ENCODE measurements at places on chromosomes 3 and 15. TPM values are rescaled to one million over a fixed set of nuclear protein-coding genes. Genes with fewer than 3 reads are reported as not detected.

IL17RC gene
- 11.4 TPM for total RNA-seq

GRCh38 chr3:139564294-139564861 lies 24.8 kb upstream of the RBP1 start:
- H3K27ac ChIP-seq = no peak overlapping the region
- DNase-seq = no peak
- no peaks in the 10 kb centered on the region for H3K36me3 ChIP-seq
- no peaks in the 10 kb centered on the region for H3K4me1 ChIP-seq
- no peak overlapping the region for H3K4me3 ChIP-seq
- H3K27me3 ChIP-seq = no peaks in the 10 kb centered on the region

GRCh38 chr15:39455471-39455991 lies 125.3 kb upstream of the THBS1 start:
- 0 out of 3 replicates have a peak overlapping the region, but pooled peaks have one; percentile 2 for H3K27ac ChIP-seq
- H3K36me3 ChIP-seq = no peaks in the 10 kb centered on the region
- no peak overlapping the region for H3K4me3 ChIP-seq
- peak; percentile 69 for DNase-seq
- peaks cover 15% of the 10 kb centered on the region for H3K4me1 ChIP-seq

TMCO5A gene
- total RNA-seq = not detected

Data from K562 (cell line).